ENCODE measurements at places on chromosomes 13 and 19.

DNA sequence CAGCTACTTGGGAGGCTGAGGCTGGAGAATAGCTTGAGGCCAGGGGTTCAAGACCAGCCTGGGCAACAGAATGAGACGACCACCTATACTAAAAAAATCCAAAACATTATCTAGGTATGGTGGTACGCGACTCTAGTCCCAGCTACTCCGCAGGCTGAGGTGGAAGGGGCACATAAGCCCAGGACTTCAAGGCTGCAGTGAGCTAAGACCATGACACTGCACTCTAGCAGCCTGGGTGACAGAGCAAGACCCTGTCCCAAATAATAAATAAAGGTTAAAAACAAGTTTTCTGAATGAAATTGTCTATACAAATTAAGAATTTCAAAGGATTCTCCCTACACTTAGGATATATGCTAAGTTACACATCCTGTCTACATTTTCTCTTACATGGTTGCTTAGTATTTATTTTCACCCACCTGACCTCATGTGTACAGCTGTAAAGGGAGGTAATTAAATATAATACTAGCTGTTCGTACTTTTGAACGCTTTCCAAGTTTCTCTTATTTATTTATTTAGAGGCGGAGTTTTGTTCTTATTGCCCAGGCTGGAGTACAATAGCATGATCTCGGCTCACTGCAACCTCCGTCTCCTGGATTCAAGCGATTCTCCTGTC, 1.6 kb downstream of the SLC25A30 start:
- DNase-seq: no peak

GRCh38 chr19:48190288-48190884, 19.9 kb downstream of the ZSWIM9 start:
- DNase-seq: peak; percentile 53

DNA sequence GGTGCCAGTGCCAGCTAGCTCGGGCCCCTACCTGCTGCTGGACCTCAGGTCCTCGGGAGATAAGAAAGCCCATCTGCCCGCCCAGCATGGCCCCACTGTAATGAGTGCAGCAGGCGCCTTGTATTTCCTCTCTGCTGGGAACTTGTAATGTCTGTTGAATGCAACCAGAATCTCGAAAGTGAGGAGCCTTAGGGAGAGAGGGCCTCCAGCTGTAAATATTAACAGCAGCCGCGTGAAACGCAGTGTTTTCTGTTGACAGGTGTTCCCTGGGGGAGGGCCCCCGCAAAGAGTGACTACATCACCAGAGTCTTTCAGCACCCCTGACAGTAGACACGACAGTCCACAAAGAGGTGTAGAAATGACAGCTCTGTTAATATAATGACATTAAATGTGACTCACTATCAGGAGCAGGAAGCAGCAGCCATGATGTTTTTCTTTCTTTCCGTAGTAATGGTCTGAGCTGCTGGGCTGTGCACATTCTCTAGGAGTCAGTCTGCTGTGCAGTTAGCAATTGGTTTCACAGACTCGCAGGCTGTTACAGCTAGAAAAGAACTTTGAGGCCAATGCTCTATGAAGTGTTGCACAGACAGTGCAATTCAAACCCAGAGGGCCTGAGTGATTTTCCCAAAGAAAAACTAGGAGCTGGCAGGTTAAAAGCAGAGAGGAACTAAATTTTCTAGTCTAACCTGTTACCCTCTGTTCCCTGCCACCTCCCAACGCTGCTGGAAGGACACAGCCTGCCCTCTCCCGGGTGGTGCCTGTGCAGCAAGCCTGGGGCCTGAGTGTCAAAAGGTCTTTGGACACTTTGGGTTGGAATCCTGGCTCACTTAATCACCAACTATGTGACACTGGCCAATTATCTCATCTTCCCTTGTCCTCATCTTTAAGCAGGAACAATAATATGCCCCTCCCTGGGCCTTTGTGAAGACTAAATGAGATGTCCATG, 58.6 kb upstream of the WASF3 start:
- peak; percentile 68 for DNase-seq

GRCh38 chr13:74755065-74755464, 620.9 kb upstream of the KLF12 start:
- DNase-seq: no peak

Data from T47D (cell line).